ENCODE measurements at places on chromosomes 4 and X. TPM values are rescaled to one million over a fixed set of nuclear protein-coding genes. Genes with fewer than 3 reads are reported as not detected.

DNA sequence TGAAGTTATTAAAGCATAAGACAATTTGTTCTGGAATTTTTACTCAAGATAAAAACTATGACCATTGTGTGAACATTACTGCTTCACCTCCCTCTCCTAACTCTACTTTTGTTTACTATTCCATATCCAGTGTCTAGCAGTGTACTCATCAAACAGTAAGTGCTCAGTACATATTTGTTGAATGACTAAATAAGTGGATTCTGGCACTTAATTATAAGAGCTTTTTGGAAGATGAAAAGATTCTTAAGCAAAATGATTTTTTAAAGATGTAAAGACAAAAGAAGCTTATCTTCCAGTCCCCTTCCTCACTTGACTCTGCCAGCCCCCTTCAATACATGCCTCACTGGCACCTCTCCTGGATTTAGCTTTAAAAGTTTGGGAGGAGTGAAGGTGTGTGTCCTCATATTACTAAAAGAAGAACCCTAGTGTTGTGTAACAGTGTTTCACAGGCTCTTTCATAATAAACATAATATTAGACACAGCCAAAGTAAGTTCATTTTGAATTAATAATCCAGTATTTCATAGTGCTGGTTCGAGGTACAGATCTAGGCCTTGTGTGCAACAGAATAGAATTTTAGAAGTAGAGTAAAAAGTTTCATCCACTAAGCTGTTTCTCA, 53.0 kb downstream of the GAB1 start:
- no peak for DNase-seq

- no peak for DNase-seq
These were observed 480.9 kb upstream of the IGFBP7 start for GRCh38 chr4:57591073-57591472.

GRCh38 chr4:123651536-123652180, 255.1 kb downstream of the SPRY1 start:
- no peak for DNase-seq

Gene FGB
- not detected for total RNA-seq

Gene CTAG1B
- total RNA-seq = not detected

Gene GIMD1
- not detected for total RNA-seq
